ENCODE measurements at places on chromosomes 3 and 15.

DNA sequence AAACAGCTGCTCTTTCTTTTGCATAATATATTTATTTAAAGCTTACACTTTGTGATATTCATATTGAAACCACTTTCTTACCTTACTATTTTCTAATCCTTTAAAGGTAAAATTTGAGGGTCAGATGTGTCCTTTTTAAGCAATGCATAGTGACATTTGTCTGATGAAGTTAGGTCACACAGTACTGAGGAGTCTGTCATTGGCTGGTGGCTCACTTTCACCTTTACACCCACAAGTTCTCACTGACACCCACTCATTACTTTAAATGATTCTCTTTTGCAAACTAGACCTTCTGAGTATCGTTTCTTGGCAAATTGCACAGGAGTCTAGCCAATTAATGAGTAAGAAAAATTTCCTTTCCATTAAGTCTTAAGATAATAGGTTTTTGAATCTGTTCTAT lies 758.3 kb upstream of the ARPP21 start:
- DNase-seq = no peak

DNA sequence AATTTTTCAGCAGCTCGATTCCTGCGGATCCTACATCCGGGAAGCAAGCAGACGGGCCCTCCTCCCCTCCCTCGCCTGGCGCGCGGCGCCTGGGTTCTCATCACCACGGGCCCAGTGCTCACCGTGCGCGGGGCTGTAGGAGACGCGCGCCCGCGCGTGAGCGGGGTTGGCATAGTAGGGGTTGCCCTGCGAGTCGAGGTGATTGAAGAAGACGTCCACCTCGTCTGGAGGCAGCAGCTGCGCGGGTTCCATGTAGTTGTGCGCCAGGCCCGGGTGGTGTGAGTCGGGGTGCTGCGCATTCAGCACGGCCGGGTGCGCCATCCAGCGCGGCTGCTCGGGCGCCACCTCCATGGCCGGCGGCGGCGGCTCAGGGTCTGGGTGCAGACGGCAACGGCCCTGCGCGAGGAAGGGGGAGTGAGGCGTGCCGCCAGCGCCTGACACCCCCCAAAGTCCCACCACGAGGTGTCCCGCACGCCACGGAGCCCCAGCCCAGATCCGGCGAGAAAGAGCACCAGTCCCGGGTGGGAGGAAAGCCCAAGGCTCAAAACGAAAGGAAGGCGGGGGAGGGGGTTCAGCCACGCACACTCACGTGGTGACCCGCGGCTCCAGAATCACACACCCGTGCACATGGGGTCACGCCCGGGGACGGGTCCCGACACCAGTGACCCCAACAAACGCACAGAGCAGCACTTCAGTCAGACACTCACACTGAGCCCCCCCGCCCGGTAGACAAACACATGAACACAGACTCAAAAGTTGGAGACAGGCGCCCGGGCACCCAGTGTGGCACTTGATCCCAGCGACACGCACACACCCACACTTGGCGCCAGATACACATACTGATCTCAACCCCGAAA lies 6.1 kb downstream of the GATA2 start:
- DNase-seq = peak; percentile 46

GRCh38 chr3:191254098-191254873 lies 55.2 kb downstream of the OSTN start:
- peak; percentile 28 for DNase-seq

DNA sequence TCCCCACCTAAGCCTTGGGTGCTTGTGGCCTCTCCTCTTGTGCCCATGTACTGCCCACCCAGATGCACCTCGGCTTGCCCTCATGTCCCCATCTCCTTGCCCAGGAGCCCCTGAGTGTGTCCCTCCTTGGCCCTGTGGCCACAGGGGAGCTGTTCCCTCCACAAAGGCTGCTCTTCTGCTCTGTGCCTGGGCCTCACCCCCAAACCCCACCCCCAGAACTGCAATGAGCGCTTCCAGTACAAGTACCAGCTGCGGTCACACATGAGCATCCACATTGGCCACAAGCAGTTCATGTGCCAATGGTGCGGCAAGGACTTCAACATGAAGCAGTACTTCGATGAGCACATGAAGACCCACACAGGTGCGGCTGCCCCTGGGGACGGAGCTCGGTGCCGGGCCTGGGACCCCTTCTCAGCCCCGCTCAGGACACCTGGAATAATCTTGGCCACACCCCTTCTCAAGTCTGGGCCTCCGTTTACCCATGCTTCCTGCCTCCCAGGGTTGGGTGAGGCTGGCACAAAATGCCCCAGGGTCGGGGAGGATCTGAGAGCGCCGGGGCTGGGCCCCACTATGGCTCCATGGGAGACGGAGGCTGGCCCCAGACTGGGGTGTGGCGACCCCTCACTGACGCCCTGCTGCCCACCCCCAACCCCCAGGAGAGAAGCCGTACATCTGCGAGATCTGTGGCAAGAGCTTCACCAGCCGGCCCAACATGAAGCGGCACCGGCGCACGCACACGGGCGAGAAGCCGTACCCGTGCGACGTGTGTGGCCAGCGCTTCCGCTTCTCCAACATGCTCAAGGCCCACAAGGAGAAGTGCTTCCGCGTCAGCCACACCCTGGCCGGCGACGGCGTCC lies 10.3 kb downstream of the ZBTB47 start:
- DNase-seq = no peak

DNA sequence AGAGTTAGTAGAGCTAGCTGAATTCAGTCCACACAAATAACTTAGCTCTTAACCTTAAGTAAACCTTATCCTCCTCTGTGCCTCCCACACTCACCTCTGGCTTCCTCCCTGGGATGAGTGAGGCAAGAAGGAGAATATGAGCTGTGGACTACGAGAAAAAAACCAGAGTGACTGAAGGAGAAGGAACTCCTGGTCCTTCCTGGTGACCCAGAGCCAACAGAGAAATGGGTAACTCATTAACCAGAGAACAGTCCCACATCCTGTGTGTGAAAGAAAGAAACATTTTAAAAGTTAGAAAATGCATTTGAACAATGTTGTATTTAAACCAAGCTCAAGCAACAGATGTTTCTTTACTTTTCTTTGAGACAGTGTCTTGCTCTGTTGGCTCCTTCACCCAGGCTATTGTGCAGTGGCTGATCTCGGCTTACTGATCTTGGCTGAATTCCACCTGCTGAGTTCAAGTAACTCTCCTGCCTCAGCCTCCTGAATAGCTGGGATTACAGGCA lies 27.5 kb upstream of the FAM81A start:
- DNase-seq = no peak

- no peak for DNase-seq
These were observed 3.0 kb upstream of the CALML4 start for GRCh38 chr15:68208136-68208535.

GRCh38 chr15:58453931-58454793 lies 22.4 kb downstream of the LIPC start:
- no peak for DNase-seq

- DNase-seq = no peak
These were observed 10.3 kb downstream of the EID1 start for GRCh38 chr15:48888191-48888590.

- DNase-seq = no peak
These were observed 95.1 kb upstream of the MRPS22 start for GRCh38 chr3:139248593-139249255.

- DNase-seq = no peak
These were observed 104.4 kb downstream of the DNAJB8 start for GRCh38 chr3:128362026-128362965.

DNA sequence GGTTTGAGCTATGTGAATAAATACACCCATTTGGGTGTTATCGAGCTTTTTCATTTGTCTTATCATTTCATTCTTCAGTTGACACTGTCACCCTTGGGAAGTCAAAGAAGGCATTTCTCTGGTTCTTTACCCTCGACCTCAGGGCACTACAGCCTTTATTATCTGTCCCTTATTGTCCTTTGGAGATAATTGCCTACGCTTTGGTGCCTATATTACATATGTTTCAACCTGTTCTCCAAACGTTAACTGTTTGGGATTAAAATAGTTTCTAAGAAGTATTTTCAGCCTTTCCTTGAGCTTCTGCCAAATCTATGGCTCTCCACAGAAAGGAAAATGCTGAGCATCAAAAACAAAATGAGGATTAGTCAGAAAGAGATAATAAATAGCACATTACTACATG lies 395.4 kb upstream of the ADAMTS9 start:
- DNase-seq = peak; percentile 24

DNA sequence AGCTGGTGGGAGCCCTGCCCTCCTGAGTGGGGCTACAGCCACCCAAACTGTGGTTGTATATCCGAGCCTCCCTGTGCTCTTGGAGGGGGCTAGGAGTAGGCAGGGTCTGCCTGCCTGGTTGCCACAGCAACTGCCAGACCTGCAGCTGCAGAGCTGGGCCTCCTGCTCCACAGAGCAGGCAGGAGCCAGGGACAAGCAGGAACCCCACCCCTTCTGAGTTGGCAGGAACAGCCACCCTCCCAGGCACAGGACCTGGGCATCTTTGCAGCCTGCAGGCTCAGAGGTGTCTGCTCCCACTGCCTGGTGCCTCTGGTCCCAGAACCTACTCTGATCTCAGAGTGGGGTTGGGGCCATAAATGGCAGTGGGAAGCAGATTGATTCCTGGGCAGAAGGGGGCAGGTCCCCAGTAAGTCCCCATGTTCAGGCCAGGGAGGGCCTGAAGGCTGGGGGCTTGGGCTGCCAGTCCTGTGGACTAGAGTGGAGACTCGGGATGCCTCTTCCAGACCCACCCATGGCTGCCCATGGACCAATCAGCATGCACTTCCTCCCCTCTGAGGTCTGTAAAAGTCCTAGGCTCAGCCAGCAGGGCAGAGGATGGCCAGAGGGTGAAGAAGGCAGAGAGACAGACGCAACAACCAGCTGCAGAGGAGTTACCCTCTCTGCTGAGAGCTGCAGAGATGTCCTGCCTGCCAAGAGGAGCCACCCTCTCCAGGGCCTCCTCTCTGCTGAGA lies 10.3 kb upstream of the LRRC31 start:
- DNase-seq = no peak

- peak; percentile 91 for DNase-seq
These were observed 54.1 kb downstream of the ITGB5 start for GRCh38 chr3:124832782-124833709.

DNA sequence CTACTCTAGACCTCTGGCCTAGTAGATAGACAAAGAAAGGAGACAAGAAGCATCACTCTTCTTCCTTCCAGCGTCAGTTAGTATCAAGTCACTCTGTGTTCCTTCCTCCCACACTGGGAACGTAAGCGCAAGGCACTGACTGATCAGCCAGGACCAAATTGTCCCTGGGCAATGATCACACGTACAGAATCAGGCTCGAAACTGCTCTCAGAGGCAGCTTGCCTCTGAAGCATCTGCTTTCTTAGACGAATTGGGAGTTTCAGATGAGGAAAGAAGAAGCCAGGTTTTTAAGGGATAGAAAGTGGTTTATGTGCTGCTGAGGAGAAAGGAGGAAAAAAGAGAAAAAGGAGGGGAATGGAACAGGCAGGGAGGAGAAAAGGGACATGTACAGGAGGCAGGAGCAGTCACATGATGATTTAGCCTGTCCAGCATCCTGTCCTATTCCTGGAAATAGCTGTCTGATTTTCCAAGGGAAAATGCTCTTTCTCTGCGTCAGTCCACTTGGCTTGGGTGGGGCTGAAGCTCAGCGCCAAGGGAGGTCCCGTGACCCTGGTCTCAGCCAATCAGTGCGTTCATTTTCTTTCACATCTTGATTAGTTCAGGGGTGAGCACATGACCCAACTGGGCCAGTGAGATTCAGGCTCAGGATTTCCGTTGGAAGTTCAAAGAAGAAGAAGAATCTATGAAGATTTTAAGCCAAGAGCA lies 102.0 kb upstream of the PRICKLE2 start:
- peak; percentile 63 for DNase-seq

- no peak for DNase-seq
These were observed 333.5 kb upstream of the NR2E3 start for GRCh38 chr15:71476823-71477222.

DNA sequence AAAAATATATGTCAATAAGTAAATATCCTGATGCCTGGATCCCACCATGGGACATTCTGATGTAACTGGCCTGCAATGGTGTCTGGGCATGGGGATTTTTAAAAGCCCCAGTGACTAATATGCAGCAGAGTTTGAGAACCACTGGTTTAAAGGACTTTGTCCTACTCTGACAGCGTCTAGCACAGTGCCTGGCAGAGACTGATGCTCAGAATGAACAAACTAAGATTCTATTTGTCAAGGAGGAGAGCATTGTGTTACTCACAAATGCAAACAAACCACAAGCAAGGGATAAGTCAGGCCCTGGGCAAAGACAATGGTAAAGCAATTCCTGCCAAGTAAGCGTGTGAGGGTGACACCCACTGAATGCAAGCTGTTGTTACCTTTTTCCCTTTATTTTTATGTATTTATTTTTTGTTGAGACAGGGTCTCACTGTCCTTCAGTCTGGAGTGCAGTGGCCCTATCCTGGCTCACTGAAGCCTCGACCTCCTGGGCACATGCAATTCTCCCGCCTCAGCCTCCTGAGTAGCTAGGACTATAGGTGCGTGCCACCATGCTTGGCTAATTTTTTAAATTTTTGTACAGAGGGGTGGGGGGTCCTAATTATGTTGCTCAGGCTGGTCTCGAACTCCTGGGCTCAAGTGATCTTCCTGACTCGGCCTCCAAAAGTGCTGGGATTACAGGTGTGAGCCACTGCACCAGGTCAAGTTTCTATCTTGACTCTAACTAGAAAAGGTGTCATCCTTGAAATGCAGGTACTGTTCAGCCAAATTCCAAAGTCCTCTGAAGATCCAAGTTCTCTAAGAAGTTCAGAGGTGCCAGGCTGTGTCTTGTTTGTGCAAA lies 909 bp upstream of the GPD1L start:
- peak; percentile 23 for DNase-seq

DNA sequence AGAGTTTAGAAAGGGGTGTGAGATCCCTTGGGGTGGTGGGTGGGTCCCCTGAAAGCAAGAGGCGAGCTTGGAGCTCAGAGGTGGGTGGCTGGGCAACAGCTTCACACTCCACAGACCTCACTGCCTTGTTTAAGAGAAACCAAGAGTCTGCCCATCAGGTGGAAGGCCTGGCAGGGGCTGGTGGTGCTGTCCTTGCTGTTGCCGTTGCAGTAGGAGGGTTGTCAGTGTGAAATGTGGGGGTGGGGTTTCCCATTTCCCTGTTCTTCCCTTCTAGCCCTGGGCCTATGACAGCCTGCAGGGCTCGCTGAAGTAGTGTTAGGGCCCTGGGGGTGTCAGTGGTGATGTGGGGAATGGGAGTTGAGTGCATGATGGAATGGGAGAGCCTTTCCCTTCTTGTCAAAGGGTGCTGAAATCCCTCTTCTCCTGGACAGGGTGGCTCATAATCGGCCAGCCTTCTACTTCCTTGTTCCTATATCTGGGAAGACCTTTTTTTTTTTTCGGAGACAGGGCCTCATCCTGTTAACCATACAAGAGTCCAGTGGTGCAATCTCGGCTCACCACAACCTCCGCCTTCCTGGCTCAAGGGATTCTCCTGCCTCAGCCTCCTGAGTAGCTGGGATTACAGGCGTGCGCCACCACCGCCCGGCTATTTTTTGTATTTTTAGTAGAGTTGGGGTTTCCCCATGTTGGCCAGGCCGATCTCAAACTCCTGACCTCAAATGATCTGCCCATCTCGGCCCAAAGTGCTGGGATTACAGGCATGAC lies 4.3 kb downstream of the PLEKHO2 start:
- no peak for DNase-seq

GRCh38 chr3:99128725-99129505 lies 227.4 kb upstream of the DCBLD2 start:
- DNase-seq = peak; percentile 99

GRCh38 chr15:22786868-22787698 lies 639 bp downstream of the NIPA1 start:
- DNase-seq = peak; percentile 9
